Hematopoietic multipotent progenitor cell treated with erythropoietin and hydrocortisone succinate and interleukin-3 and kit ligand, for 6 days (in vitro differentiated cells): ENCODE measurements at places on chromosomes 13 and 19.
A peak's percentile ranks its signal among the peaks of the same experiment; 100 is the strongest.

- DNase-seq = no peak
These were observed 113.2 kb downstream of the KCNRG start for GRCh38 chr13:50128428-50128931.

- DNase-seq = no peak
These were observed 13.5 kb upstream of the GAS6 start for GRCh38 chr13:113877149-113877990.

- no peak for DNase-seq
These were observed 187.6 kb upstream of the ARGLU1 start for GRCh38 chr13:106755542-106755941.

GRCh38 chr13:98320561-98321105, 143.6 kb upstream of the RNF113B start:
- no peak for DNase-seq

GRCh38 chr13:109955598-109955997, 169.2 kb upstream of the IRS2 start:
- no peak for DNase-seq

DNA sequence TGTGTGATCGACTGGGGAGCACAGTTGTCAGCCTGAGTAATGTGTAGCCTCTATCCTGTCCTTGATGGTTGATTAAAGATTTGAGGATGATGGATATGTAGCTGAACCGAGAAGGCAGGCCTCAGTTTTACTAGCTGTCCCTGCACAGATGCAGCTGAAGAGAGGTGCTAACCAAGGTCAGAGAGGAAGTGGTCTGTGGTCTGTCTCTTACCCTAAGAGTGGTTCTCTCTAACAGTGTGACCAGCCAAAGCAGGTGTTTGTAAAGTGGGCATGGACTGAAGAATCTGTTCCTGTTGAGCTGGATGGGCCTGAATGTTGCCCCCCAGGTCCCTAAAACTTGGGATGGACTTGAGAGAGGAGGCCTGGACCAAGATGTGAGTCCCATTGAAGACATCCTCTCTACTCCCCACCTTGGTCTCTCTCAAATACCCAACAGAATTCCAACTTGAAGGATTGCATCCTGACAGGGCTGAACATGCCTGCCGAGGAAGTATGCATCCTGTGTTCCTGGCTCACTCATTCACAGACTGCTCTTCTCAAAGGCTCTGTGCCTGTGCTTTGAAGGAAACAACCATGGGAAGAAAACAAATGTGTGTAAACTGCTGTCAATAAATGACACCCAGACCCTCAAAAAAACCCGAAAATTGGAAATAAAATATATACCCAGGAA, 223.8 kb downstream of the MAB21L1 start:
- DNase-seq = peak; percentile 14

GRCh38 chr13:97781891-97782305, 171.6 kb upstream of the IPO5 start:
- no peak for DNase-seq

DNA sequence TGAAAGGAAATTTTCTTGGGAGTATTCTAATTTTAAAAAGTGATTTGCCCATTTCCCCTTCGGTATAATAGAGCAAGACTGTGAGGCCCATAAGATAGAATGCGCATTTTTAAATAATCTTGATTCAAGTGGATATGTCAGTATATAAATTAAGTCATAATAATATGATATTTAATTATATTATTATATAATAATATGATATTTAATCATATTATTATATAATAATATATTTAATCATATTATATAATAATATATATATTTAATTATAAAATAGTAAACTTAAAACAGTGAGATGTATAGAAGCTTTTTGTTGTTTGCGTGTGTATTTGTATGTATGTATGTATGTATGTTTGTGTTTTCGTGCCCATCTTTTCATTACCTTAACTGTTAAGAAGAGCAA, 682.5 kb downstream of the PCDH9 start:
- DNase-seq = no peak

- no peak for DNase-seq
These were observed 94.9 kb downstream of the FAM216B start for GRCh38 chr13:42876270-42876714.

DNA sequence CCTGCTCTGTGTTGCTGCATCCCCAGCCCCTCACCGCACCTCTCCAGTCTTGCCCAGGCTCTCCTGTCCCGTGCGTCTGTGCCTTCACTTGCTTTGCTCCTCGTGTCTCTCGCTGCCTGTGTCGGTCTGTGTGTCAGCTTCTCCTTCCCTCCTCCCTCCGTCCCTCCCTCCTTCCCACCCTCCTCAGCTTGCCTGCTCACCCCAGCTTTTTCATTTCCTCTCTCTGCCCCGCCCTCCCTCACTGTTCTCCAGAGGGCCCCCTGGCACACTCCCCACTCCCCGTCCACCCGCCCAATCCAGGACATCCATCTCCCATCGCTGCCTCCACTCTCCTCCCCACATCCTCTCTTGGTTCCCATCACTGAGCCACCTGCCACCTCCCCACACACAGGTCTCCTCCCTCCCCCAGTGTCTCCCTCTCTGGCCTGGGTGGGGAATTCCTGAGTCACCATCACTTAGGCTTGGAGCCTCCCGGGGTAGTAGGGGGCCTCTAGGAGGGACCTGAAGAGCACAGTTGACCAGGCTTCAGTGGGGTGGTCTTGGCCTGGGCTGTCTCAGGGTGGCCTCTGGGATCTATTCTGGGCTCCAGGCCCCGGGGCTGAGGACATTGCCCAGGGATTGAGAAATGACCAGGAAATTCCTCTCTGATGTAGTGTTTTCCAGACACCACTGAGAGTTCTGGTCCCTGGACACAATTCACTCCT, at the start of gene PTGIR:
Gene PTGIR, minus strand, starts transcription at position 132 of the 704 bp plus-strand sequence. CDS start 864 bp downstream, outside the sequence.
- peak; percentile 61 for DNase-seq

GRCh38 chr13:33441015-33441414, 155.5 kb upstream of the STARD13 start:
- DNase-seq = peak; percentile 41

- DNase-seq = peak; percentile 67
These were observed 14.7 kb upstream of the DHDH start for GRCh38 chr19:48918801-48919247.

DNA sequence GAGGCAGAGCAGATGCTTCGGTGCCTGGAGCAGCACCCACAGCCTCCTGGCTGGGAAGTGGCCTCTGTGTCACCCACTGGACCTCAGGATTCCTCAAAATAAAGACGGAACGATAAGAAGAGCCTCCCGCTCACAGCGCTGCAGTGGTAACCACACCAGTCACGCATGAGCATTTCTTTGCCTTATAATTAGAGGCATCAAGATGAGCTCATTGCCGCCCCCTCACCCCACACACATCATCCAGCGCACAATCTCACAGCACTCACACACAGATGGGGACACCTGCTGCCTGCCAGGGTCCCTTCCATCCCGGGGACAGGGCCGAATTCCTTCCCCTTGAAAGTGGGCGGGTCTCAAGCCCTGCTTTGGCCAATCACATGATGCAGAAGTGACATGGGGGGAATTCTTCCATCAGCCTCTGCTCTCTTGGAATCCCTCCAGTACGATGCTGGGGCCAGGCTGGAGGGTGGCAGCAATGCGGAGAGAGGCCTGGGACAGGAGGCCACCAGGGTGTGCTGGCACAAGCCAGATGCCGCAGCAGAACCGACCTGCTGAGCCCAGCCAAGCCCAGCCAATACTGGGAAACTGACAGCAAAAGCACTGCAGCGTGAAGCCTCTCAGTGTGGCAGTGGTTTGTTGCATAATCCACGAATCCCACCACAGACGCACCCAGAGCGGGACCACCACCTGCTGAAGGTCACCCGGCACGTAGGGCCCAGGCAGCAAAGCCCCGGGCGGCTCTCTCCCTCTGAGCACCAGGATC, 16.0 kb downstream of the PIP5K1C start:
- no peak for DNase-seq

DNA sequence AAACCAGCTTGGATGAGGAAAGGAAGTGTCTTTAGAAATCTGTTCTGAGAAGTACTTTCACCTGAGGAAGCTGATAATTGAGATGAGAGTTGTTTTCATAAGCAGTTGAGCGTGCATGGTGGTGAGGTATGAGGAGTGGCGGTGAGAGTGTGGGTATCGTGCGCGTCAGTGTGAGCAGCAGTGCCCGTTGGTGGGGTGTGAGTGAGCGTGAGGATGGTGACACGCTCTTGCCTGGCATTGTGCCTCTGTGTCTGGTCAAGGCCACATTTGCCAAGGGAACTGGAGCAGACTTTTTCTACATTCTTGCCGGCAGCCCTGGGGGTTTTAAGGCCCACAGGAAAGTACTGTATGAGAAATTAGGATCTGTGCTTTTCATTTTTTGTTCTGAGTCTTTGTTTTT, 36.5 kb upstream of the TEX29 start:
- no peak for DNase-seq

- DNase-seq = peak; percentile 51
These were observed 16.4 kb upstream of the C19orf33 start for GRCh38 chr19:38287604-38288003.

DNA sequence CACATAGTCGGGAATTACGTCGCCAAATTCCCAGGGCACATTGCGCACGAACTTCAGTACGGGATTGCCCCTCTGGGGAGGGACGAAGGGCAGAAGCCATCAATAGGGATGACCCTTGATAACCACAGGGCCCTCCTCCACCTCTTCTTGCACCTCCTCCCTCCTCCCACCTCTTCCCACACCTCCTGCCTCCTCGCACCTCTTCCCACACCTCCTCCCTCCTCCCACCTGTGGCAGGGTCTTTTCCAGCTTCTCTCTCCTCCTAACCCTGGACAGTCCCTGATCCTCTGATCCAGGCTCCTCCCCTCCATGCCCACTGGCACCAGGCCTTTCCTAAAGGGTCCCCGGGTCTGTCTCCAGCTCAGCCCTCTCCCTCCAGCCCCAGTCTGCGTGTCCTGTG, 3.4 kb downstream of the ERCC1 start:
- no peak for DNase-seq

DNA sequence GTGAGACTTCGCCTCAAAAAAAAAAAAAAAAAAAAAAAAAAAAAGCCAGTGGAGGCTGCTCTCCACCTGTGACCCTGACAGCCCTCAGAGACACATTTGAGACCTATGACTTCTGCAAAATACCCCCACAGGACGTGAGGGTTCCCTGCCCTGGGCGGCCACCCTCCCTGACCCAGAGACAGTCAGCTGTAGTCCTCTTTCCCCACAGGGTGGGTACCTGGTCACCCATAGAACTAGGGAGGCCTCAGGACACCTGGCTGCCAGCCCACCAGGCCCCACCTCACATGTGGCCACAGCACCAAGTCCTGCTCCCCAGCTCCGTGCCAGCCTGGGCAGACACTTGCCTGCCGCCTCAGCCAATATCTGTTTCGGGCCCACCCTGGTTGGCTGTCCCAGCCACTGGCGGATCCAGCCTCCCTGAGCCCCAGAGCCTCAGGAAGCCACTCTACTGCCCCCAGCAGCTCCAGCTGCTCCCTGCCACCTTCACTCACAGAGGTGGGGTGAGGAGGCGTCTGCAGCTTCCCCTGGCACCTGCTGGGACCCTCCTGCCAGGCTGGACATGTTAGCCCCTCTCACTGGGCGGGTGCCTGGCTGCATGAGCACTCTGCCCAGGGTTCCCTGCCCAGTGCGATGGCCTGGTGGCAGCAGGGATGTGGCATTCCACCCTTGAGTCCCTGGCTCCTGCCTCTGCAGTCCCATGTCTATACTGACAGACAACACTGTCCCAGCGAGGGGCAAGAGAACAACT, 6.9 kb downstream of the MKNK2 start:
- peak; percentile 27 for DNase-seq

DNA sequence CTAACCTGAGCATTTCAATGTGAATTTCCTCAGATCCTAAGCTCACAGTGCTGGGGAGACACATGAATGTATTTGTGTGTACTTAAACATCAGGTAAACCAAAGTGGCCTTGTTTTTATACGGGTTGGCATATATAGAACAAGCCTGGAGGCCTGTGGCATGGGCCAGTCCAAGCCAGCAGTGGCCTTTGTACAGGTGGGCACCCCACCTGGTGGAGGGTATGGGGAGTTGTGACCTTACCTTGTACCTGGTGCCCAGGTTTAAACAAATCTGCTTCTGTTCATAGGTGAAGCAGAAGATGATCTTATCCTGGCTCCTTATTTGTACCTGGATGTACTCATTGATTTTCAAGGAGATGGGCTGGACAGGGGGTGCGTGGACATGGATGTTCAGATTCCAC, 71.0 kb downstream of the ERICH6B start:
- no peak for DNase-seq
